NAMALWA (cell line): ENCODE measurements at places on chromosomes 2 and 18.
A peak's percentile ranks its signal among the peaks of the same experiment; 100 is the strongest.

- DNase-seq, result peak; percentile 84
Measured at GRCh38 chr2:73823916-73824523, 4.7 kb upstream of the STAMBP start.

- DNase-seq, result no peak
Measured at GRCh38 chr2:15899751-15900493, 40.4 kb upstream of the MYCN start.

- peak; percentile 68 for DNase-seq
Measured at GRCh38 chr2:120949027-120949956, 213.6 kb downstream of the GLI2 start.

DNA sequence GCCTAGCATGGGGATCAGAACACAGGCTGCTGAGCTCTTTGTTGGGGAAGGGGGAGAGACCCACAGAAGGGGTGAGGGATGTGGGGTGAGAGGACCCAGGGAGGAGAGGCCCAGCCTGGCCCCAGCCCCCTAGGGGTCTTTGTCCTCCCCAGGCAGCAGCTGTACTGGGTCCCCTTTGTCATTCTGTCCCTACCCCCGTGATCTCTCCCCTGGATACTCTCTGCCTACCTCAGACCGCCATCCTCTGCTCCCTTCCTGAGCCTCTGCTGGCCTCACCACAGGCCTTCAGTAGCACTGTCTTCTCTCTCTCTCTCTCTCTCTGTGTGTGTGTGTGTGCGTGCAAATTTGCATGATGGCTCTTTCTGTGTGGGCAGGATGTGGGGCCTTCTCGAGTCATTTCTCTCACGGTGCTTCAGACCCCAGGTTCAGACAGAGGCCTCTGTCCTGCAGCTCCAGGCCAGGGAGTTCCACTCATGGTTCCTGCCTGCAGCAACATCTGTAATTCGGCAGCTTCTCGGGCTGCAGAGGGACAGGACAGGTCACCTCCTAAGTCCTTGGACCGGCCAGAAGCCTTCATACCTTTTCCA is 1.4 kb downstream of the PSD4 start:
- DNase-seq, result peak; percentile 90

DNA sequence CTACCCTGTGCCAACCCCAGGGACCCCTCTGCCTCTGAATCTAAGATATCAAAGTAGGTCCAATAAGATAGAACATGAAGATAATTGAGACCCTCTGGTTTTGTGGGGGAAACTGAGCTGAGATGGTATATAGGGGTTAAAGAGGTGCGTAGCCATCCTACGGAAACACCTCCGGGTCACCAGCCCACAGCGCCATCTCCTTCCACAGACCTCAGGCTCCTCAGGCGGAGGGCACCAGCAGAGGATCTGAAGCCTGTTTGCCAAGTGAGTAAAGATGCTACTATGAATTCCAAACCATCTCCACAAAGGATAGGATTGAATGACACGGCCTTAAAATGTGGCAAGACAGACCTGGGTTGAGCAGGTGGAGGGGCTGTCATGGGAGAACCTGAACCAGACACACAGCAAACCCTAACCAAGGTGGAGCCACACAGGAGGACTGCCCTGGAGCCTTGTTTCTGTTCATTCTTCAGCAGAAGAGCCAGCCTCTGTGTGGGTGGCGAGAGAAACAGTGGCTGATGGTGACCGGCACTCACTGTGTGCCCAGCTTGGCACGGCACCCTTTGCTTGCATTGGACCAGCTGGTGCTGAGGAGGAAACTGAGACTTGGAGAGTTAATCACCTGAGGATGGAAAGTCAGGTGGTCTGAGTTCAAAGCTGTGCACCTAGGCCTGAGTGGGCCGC is 10.2 kb downstream of the GBX2 start:
- no peak for DNase-seq

DNA sequence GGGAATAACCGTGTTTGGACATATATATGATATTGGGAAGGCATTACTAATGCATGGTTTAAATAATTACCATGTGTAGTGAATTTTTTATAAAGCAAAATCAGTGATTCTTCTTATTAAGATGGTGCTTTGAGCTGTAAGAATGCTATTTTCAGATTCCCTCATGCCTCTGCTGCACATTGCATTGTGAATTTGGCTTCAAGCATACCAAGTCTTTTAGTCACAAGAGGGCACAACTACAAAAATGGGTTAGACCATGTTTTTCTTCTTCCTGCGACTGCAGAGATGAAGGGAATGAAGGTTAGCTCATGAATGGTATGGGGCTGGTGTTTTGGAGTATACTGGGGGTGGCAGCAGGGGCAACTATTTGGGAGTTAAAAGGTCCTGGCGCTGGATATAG is 320.1 kb downstream of the SLC4A3 start:
- no peak for DNase-seq

GRCh38 chr2:190908532-190908931 is 27.9 kb downstream of the GLS start:
- no peak for DNase-seq

- DNase-seq, result no peak
Measured at GRCh38 chr2:232898592-232899543, 28.8 kb downstream of the SNORC start.

DNA sequence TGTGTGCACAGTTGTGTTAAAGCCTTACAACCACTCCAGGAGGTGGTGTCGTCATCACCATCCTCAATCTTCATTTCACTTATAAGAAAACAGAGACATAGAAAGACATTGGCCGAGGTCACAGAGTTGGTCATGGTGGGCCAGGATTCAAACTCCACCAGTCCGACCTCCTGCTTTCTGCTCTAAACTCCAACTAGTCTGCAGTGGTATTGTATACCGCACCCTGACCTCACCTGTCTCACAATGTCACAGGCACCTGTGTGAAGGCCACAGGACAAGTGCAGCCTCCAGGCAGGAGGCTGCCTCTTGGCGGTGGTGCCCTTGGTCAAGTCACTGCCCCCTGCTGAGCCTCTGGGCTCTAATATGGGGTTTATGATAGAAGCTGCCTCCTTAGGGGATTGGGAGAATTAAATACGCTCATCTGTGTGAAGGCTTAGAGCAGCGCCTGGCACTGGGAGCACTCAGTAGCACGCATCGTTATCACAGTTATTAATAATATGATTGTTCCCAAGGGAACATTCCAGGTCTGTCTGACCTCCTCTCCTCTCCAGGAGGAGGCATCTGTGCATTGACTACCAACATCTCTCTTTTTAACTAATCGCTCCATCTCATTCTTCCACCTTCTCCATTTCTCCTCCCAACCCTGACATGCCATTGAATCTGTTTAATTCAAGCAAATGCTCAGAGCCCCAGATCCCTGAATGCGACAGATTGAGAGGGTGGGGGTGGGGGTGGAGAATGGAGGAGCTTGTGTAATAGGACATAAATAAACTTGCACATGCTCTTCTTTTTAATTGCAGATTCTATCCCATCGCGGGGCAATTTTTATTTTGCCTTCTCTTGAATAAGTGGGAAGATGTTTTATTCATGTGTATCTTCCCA is 112.7 kb downstream of the MCFD2 start:
- DNase-seq, result no peak

GRCh38 chr2:230134496-230135129 is 65.9 kb upstream of the SLC16A14 start:
- DNase-seq, result peak; percentile 26

GRCh38 chr18:25875551-25876240 is 214.7 kb downstream of the SS18 start:
- DNase-seq, result no peak

DNA sequence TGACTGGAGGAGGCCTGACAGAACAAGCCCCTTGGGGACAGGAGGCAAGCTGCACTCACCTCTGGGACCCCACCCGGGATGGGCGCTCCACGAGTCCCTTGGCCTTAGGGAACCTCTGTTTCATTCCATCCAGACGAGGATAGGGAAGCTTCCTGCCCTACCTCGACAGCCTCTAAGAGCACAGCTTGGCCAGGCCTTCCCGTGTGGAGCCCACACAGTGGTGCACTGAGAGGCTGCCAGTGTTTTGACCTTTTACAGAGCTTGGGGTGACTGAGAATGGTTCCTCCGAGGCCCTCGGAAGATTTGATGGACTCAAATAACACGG is 91.4 kb upstream of the SMAD7 start:
- DNase-seq, result no peak

GRCh38 chr2:172437419-172438341 is 10.3 kb downstream of the ITGA6 start:
- DNase-seq, result peak; percentile 55

DNA sequence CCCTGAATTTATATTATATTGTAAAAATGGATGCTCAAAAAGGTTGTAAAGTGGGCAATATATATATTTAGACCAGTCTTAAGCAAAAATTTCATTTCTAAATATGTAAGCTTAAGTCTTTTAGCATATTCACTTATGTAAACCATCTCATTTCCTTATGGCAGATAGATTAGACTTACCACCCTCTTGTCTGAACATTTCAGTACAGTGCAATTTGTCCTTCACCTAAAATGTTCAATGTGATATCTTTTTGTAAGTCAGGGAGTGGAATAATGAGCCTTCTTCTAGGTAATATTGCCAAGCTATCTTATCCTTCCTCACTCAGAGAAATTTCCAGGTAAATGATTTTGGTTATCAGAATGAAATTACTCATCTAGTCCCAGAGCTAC is 92.3 kb downstream of the KLF7 start:
- no peak for DNase-seq

DNA sequence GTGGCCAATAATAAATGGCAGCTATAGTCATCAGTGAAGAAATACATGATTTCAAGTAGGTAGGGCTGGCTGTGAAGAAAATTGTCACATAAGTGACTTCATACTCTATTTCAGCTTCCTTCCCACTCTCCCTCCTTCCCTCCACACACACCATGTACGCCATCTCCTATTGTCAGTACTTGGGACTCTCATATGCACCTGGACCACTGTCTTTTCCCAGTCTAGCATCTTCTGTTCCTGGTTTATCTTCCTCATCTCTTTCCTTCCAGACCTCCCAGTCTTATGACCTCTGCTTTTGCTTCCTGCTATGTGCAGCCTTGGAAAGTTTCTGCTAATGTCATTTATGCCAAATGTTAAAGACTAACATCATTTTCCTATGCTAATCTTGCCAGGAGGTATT is 35.0 kb downstream of the HNMT start:
- DNase-seq, result no peak

DNA sequence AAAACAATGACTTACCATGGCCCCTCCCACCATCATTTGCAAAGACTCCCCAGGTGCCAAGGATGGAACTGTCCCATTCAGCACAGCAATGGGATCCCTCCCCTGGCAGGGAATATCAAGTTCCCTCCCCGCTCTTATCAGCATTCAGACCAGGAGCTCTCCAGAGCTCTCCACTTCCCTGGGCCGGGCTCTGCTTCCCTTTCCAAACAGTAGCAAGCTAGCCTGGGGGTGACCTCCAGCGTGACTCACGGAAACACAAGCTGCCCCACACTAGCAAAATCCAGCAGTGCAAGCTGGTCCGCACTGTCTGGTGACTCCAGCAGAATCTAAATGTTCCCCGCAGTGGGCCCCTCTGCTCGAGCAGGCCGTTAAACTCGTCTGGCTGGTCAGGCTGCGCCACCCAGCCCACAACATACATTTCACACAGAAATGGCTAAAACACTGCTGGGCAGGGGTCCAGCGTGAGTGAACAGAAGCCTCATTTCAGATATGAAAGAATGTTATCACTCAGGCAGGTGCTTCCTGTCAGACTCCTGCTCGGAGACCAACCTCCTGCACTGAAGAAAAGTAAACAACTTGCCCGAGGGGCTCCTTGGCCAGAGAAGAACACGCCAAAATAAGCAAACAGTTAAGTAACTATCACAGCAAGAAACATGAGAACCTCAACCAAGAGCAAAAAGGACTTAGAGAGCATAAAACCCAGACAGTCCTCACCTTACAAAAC is 33.9 kb downstream of the STAT1 start:
- peak; percentile 12 for DNase-seq

DNA sequence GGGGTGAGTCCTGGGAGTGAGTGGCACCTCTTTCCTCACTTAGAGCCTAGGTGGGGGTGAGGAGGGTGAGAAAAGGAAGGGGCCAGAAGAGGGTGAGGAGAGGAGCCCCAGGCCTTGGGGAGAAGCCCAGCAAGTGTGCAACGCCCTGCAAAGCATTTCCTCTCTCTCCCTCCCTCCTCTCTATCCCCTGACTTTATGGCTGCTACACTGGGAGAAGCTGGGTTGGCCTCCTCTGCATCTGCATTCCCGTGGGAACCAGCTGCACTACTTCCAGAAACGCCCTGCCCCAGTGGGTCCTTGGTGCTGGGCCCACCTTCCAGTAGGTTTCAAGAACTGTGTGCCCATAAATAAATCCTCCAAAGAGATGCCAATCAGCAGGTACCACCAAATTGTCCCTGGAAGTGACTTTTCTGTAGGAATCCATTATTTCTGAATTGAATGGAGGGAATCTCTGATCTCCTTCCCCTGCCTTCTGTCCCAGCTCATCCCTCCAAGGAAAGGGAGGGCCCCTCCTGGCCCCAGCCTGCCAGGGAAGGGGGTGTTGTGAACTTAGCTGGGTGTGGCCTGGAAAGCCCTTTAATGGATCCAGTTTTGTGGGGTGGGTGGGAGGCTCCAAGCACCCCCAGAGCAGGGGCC is 95.7 kb upstream of the BOD1L2 start:
- no peak for DNase-seq

GRCh38 chr2:126880817-126881216 is 17.9 kb upstream of the TEX51 start:
- DNase-seq, result no peak

DNA sequence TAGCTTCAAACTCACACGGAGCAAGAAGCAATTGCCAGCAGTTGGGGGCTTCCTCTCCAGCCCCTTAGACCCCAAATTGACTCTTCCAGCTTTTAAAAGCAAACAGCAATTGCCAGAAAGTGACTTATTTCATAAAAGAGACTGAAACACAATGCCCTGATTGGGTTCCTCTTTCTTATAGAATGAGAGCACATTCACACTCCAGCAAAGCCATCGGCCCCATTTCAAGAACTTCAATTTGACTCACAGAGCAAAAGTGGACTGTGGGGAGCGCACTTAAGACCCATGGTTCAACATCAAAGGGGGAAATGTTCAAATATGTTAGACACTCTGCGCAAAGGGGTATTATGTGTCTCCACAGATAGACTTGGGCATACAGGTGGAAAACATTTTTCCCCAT is 484.7 kb downstream of the BCL11A start:
- no peak for DNase-seq

GRCh38 chr2:170818752-170819470 is 2.2 kb downstream of the GAD1 start:
- DNase-seq, result no peak

GRCh38 chr2:207182911-207183310 is 17.2 kb upstream of the KLF7 start:
- DNase-seq, result no peak

DNA sequence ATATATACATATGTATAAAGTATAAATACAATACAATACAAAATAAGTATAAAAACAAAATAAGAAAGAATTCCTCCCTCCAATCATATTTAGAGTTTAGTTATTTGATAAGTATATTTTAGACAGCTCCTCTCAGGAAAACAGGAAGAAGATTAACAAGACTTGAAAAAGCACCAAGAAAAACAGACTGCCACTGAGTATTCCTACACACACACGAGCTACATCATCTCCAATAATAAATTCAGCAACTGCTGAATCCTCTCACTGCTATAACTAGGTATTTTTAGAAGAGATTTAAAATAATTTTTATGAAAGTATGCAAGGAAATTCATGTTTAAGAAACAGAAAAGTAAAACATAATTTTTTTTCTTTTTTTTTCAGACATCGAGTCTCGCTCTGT is 13.0 kb downstream of the LONRF2 start:
- DNase-seq, result no peak
